IMR-90 (cell line): ENCODE measurements at places on chromosomes 11 and 22.

GRCh38 chr11:38252620-38253019 lies 1654.6 kb upstream of the RAG2 start:
- no peak for DNase-seq

- DNase-seq = peak; percentile 61
Measured at GRCh38 chr22:50270666-50271394, 650 bp upstream of the MAPK11 start.

DNA sequence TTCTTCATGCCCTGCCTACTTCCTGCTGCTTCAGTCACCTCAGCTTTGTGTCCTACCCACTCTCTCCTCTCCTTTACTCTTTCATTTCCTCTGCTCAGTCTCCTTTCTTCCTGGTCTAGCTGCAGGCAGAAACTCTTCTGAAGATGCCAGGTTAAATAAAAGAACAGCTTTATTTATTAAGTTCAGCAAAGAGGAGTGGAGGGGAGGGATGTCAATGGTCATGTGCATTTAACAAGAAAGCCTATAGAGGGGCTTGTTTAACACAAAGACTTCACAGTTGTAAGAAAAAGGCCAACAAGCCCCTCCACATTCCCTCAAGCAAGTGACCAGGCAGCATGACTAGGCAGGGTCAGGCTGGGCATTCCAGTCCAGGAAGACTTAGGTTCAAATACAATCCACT lies 609.2 kb downstream of the INSC start:
- no peak for DNase-seq

- no peak for DNase-seq
Measured at GRCh38 chr11:64230985-64231365, 627 bp downstream of the DNAJC4 start.

DNA sequence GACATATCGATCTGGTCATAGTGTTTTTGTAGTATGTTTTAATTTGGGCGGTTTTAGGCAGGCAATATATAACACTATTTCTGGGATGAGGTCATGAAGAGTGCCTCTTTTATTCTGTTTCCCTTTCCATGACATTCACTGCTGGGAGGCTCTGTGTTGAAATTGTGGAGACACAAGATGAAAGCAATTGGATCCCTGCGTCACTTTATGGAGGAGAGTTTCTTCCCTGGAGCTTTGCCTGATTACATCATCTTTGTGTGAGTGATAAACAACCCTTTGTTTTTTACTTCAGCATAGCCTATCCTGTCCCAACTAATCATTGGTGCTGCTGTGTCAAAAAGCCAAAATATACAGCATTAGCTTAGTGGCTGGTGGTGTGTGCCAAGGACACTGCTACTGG lies 48.6 kb downstream of the PARVG start:
- DNase-seq = no peak

GRCh38 chr11:88594274-88594950 lies 256.9 kb upstream of the CTSC start:
- DNase-seq = no peak

- peak; percentile 37 for DNase-seq
Measured at GRCh38 chr22:41596776-41597634, 7.4 kb upstream of the PMM1 start.

DNA sequence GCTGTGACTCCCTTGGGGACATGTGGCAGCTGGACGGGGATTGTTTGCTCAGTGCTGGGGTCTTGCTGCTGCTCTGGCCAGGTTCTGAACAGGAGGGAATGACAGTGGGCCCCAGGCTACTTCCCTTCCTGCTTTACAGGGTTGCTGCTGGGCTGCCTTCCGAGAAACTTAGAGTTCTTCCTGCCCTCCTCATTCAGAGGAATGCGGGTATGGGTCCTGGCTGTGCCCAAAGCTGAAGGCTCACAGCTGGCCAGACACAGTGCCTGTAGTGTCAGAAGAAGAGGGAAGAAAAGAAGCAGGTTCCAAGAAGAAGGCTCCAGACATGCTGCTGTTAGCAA lies 108.3 kb upstream of the PARVA start:
- peak; percentile 68 for DNase-seq

DNA sequence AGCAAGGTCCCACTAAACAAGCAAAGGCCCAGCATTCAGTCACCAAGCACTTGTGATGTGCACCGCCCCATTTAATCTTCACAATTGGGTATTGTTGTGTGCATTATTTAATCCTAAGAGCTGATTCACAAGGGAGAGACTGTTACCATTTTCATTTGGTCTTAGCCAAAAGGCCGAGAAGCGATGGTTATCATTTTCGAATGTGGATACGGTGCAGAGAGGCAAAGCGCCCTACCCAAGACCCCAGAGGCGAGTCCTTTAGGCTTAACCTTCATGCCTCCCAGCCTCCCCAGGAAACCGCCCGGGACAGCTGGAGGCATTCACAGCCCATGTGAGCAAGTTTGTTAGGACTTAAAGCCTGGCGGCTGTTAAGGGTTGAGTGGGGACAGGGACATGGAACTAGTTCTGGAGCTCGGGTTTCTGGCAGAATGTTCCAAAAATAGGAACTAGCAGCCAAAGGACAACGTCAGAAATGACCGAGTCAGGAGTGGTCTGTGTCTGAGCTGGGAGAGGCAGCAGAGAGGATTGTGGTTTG lies 13.0 kb upstream of the UPK3A start:
- DNase-seq = no peak

GRCh38 chr11:6988506-6988905 lies 31.6 kb downstream of the ZNF214 start:
- peak; percentile 58 for DNase-seq

- no peak for DNase-seq
Measured at GRCh38 chr11:18379201-18379600, 15.2 kb upstream of the LDHA start.

- DNase-seq = no peak
Measured at GRCh38 chr11:64148917-64149617, 16.8 kb downstream of the MACROD1 start.

DNA sequence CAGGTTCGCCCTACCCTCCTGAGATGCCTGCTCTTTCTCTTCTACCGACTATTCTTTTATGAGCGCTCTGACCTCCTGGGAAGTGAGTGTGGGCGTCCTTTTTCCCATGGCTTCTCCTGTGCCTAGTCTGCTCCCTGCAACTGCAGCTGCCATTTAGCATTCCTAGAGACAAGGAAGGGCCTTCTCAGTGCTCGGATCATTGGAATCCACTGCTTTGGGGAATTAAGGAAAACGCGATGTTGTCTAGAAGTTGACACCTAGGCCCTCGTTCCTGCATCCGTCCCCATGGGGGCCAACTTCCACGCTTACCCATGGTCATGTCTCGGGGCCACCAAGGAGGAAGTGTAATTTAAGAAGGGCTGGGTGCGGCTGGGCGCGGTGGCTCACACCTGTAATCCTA lies 95.4 kb downstream of the BCR start:
- DNase-seq = no peak
